Stimulated activated CD4-positive, alpha-beta T cell treated with anti-CD3 and anti-CD28 coated beads, TNF-alpha, amount 100 ng/mL, for 48 hours (primary cell): ENCODE measurements at places on chromosomes 12 and 14.

- no peak for DNase-seq
Measured at GRCh38 chr12:6909421-6910145, 4.8 kb upstream of the ENO2 start.

- no peak for DNase-seq
Measured at GRCh38 chr14:24042746-24043145, 9.1 kb upstream of the CARMIL3 start.

DNA sequence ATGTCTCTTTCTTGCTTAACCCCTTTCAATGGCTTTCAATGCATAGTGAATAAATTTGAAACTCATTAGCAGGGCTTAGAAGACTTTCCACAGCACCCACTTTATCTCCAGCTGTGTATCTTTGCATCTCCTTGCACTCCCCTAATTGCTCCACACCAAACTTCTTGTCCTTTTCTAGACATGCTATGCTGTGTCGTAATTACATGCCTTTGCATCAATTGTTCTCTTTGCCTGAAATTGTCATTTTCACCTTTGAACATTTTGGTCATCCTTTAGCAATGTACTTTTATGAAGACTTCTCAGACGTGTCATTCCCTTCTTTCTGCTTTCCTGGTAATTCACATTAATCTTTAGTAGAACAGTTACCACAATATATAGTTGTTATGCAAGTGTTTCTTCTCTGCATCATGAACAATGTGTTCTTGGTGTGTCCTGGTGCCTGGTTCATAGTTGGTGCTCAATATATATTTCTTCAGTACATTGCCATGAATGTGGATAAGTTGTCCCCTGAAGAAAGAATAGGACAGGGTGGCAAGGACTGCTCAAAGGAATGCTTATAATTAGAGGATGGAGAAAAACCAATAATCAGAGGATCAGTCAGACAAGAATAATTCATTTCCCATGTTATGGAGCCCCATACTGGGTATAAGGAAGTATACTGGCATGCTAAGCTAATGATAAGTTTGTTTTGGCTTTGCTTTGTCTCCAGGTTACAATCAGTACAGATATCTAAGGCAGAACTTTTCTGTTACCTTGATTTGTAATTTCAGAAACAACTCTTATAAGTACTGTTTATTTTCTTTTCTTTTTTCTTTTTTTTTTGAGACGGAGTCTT lies 27.2 kb downstream of the ARF6 start:
- no peak for DNase-seq

DNA sequence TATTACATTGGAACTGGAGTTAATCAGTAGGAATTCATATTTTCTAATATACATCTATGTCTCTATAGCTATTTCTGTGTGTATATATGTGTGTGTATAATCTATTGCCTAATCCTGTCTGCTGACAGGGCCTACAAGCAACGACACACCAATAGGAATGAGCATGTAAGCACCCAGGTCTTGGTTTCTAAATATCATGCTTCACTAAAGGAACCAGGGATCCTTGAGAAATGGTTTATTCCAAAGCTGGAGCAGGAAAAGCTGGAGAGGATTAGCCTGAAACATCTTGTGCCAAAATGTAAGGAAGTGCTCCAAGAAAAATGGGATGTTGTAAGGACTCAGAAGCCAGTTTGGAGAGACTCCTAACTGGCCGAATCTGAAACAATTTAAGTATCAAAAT lies 29.3 kb upstream of the LGALS3 start:
- no peak for DNase-seq

GRCh38 chr12:58563621-58564020 lies 356.7 kb downstream of the LRIG3 start:
- DNase-seq = no peak

- no peak for DNase-seq
Measured at GRCh38 chr12:63206494-63206893, 55.5 kb upstream of the AVPR1A start.

DNA sequence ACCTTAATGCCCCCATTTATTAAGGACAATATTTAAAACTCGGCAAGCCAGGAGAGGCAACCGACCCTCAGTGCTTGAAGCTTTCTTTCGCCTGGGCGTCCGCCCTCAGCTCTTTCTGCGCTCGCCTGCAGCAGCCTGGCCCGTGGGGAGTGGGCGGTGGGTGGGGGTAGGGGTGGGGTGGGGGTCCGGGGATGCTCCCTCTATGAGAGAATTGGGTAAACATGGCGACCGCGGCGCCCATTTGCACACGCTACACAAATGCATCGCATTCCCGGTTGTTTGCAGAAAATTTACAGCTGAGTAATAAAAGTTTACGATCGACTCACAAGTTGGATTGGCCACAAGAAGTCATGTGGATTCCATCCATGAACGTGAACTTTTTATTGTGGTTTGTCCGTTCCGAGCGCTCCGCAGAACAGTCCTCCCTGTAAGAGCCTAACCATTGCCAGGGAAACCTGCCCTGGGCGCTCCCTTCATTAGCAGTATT lies 7.7 kb downstream of the HOXC8 start:
- DNase-seq = no peak

- no peak for DNase-seq
Measured at GRCh38 chr14:65429757-65430156, 17.2 kb downstream of the FUT8 start.

DNA sequence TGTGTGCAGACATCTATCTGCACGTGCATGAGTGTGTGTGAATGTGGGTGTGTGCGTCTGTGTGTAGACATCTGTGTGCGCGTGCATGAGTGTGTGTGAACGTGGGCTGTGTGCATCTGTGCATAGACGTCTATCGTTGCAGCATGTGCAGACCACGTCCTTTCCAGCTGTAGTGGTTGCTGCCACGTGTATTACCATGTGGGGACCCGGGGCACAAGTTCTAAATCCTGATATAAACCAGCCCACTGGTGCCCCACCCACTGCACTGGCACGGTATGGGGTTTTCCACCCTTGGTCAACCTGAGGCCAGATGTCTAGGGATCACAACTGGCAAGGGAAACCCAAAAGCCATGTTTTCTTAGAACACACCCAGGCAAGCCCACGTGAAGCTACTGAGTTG lies 197.0 kb downstream of the ANO2 start:
- no peak for DNase-seq

DNA sequence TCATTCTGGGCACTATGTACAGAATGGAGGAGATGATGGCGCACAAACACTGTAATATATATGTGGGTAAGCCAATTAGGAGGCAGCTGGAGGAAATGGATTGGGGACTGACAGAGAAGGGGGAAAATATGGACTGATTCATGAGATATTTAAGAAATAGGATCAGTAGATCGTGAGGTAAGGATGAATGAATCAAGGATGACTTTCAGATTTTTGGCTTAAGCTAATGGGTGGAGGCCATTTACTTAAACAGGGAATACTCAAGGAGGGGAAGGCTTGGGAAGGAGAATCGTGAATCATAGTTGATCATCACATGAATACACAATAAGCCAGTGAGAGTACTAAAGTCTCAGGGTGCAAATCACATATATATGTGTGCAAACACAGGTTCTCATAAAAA lies 11.2 kb upstream of the GNPNAT1 start:
- DNase-seq = no peak

GRCh38 chr12:127260531-127260930 lies 1006.4 kb upstream of the TMEM132C start:
- DNase-seq = no peak

DNA sequence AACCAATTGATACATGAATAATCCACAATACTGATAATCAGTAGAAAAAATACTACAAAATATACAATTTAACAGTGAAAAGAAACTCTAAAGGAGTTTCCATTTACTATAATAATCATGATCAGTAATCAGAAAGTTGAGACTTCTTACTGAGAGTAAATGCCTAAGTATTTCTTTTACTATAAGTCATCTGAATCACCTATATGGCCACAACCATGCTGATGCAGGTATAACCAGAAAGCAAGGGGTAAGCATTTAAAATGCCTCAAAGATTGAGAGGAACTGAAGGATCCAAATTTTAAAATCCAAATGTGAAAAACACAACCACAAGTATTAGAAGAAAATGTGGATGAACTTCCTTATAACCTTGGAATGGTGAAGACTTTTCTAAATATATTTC lies 23.4 kb downstream of the CDK17 start:
- no peak for DNase-seq

DNA sequence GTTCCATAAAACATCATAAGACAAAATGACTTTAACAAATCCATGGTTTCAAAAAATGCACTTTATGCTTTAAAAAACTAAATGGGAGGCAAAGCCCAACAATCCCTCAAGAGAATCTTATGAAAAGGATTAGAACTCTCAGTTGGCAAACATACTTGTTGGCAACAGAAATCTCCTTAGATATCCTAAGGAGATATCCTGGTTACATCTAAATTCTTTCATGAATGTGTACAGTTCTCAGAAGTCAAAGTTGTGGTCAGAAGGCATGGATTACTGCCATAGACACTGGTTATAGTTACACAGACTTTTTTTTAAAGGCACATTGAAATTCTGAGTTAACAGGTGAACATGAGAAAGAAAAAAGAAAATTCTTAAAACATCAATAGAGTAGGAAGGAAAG lies 17.5 kb upstream of the ISM2 start:
- DNase-seq = no peak

DNA sequence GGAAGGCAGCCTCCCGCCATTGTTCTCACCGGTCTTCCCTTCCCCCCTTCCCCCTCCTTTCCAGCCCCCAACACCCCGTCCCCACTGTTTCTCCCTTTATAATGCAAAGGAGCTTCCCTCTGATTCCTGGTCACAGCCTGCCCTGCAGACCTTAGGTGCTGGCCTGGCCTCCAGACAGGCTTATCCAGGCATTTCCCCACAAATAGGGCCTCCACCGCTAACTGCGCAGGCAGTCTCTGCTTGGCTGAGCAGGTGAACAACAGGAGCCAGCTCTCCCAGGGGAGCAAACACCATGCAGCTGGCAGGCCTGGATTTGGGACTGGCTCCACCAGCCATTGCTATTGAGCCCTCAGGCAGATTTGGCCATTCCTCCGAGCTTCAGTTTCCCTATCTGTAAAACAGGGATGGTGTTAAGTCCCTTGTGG lies 46.0 kb downstream of the SMIM41 start:
- no peak for DNase-seq

DNA sequence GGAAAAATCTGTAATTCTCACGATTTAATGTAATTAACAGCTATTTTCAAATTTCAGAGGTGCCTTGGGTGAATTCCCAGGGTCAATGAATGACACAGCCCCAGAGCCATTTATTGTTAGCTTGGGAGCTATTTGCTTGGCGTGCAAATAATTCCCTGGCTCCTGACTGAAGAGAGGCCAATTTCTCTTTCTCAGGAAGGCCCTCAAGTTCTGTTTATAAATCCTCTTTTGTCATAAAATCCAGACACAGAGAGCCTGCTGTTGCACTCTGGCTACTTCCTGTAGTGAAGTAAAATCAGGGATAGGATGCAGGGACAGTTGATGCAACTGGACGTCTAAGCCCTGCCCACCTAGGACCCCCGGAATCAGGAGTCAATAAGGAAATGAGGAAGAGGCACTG lies 154.3 kb downstream of the TMX1 start:
- DNase-seq = no peak

GRCh38 chr12:124302807-124303578 lies 8.1 kb downstream of the RFLNA start:
- DNase-seq = no peak

DNA sequence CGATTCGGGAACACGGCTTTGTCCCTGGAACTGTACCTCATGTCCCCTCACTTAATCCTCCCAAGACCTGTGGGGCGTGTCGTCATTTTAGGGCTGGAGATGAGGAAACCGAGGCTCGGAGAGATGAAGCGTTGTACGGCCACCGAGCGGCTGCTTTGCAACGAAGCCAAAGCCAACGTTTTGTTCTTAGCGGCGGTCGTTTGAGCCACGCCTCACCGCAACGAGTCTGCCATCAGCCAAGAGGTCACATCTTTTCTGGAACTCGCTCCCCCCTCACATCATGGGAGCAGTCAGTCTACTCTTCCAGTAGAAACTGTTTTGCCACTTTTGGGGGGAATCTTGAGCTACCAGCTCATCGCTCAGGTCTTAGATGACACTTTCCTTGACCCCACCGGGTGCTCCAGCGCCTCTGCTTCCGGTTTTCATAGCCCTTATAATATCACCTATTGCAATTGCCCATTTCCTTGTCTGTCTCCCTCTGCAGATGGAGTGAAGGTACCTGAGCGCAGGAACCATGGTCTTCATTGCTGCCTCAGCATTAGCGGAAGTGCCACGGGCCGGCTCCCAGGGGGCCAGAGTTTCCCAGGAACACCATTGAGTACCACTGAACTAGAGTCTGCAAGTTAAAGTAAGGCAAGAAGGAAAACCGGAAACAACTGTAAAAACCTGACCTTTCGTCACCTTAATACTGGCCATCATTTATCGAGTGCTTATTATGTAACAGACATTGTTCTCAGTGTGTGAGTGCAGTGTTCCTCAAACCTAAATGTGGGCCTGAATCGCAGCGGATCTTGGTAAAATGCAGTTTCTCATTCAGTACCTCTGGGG lies 19.6 kb downstream of the NINJ2 start:
- DNase-seq = no peak

- DNase-seq = no peak
Measured at GRCh38 chr14:88289234-88289633, 33.8 kb downstream of the KCNK10 start.

- no peak for DNase-seq
Measured at GRCh38 chr14:54568821-54569595, 2.1 kb downstream of the SAMD4A start.

- DNase-seq = no peak
Measured at GRCh38 chr14:91290986-91291385, 46.5 kb upstream of the GPR68 start.

DNA sequence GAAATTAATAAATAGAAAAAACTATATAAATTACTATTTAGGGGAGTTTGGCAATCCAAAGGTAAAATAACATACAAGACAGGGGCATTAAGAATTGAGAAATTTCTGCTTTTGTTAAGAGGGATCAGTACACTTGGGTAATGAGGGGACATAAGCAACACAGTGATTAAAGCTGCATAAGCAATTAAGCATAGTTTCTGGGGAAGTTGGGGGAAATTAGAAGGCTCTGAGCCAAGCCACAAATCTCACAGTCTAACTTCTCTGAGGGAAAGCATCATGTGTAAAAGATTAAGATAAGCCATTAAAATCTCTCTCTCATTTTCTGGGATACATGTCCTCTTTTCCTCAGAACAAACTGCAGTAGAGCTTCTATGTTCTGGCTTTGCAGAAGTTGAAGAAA lies 533.9 kb upstream of the LRFN5 start:
- no peak for DNase-seq

- DNase-seq = no peak
Measured at GRCh38 chr14:92747701-92748258, 647 bp downstream of the LGMN start.

DNA sequence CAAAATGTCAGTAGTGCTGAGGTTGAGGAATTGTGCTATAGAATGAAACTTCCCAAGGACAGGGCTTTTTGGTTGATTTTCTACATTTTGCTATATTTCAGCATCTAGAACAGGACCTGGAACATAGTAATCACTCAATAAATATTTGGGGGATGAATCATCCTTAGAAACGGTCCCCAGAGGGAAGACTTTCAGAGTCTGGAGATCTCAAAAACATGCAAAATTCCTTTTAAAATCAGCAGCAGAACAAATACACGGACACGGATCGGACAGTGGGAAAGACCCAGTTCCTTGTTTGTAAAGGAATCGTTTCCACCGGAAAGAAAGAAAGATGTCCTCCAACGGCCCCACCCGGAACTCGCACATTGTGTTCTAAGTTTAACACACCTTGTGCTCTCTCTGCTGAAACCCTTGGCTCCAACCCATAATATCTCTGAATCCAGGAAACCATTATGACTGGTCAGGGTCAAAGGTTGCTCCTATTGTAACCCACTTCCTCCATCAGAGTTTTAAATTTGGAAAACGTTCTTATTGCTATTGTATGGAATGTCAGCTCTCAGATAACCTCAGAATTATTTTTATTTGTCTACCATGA lies 617.2 kb downstream of the MED13L start:
- no peak for DNase-seq
